CD4-positive, alpha-beta T cell treated with Interleukin-4 for 1 hour (primary cell): ENCODE measurements at places on chromosomes 12 and 14.

DNA sequence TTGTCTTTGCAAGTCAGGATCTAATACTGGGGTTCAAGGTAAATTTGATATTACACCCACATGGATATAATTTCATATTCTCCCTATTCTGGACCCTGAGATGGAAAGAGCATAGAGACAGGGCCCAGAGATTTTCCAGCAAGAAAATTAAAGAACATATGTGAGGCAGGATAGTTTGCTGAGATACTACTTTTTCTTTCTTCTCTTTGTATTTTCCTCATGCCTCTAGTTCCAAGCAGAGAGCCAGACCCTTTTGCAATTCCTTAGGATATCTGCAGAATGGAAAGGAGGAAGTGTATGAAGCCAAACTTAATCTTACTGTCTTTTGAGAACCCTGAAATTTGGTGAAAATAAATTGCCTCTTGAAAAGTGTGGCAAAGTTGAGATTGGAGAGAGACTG lies 34.0 kb upstream of the RNASE3 start:
- DNase-seq, result no peak

DNA sequence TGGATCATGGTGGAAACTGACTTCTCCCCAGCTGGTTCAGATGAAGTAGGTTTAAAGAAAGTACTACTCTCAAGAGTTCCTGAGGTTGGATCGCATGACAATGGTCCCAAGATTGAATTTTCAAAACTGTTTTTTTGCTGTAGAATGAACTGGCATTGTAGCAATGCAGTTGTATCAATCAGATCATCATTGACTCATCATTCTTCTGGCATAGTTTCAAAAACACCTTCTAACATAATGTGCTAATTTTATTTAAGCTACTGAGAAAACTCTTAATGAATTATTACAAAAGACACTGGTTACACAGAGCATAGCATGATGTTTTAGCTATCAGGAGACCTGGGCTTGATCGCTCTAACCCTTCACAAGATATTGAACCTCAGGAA lies 384.5 kb upstream of the DCN start:
- DNase-seq, result no peak

DNA sequence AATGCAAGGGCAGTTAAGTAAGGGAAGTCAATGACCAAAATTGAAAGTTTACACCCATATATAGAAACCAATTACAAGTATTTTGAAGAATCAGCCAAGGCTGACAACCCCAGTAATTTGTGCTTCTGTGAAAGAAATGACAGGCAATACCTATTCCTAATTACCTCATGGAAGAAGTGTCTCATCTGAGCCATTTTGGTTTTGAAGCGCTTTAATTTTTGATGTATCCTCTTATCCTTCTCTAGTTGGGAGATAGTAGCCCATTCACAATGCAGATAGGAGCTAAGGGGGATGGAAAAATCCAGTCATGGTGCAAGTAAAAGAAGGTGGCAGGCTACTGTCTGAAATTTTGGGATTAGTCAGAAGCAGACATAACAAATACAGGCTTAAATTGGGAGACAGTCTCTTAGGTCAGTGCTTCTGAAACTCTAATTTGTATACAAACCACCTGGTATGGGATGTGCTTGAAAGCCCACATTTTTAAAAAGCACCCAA lies 30.4 kb upstream of the SUPT16H start:
- DNase-seq, result no peak

GRCh38 chr14:58724702-58725101 lies 86.9 kb downstream of the DACT1 start:
- no peak for DNase-seq

- DNase-seq, result no peak
Observed at GRCh38 chr12:2306012-2306411, 253.2 kb downstream of the CACNA1C start.

- DNase-seq, result no peak
Observed at GRCh38 chr12:125461831-125462230, 396.6 kb downstream of the AACS start.

- no peak for DNase-seq
Observed at GRCh38 chr12:94671917-94672316, 21.6 kb upstream of the TMCC3 start.
